ENCODE measurements at places on chromosomes 12 and 14.

GRCh38 chr12:101828463-101829196, 2.1 kb downstream of the GNPTAB start:
- no peak for DNase-seq

DNA sequence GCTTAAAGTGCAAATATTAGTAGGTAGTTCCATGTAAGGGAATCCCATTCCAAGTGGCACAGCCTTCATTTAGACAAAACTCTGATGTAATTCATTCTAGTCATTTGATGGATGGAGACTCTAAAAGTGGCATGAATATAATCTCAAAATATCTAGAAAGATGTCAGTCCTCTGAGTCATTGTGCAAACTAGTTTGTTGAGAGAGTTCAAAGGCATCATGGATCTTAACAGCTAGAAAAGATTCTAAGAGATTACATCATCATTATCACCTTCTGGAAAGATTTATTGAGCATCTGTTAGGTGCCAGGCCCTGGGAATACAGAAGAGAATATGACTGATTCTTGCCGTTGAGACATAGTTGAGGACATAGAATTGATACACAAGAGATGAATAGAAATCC, 30.7 kb downstream of the CRADD start:
- DNase-seq, result peak; percentile 73

- no peak for DNase-seq
Measured at GRCh38 chr12:103583008-103583407, 4.1 kb upstream of the STAB2 start.

DNA sequence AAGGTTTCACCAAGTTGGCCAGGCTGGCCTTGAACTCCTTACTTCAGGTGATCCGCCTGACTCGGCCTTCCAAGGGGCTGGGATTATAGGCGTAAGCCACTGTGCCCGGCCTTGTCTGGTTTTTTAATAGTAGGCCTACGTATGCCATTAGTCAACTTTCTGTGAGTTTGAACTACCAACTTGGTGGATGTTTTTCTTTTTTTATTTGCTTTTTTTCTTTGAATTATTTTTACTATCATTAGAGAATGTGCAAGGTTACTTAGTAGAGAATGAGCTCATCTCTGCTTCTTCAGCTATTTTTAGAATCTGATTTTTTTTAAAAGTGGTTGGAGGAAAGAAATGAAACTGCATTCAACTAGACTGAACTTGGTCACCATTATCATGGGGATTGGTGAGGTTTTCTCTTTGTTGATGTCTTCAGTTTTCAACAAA, 51.4 kb downstream of the HMGA2 start:
- peak; percentile 45 for DNase-seq

- DNase-seq, result no peak
Measured at GRCh38 chr12:26520109-26520508, 312.9 kb downstream of the ITPR2 start.

- DNase-seq, result no peak
Measured at GRCh38 chr14:66413901-66414300, 72.3 kb upstream of the CCDC196 start.

GRCh38 chr14:44988694-44989093, 26.7 kb downstream of the TOGARAM1 start:
- DNase-seq, result no peak

DNA sequence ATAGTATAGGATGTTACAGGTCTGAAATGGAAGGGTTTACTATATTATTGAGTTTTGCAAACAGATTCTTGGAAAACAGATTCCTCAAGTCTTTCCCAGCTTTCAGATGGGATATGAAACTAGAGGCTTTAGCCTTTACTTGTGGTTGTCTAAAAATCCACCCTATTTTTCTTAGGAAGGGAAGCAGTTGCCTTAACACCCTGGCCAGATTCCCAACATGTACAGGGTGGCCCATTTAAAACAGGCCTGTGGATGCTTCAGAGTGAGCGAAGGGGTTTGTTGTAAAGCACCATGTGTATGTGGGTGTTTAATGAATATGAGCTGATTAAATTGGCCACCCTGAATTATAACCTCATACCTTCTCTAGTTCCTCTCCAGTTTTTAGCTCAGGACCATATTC, 415.9 kb downstream of the ZFP36L1 start:
- no peak for DNase-seq

DNA sequence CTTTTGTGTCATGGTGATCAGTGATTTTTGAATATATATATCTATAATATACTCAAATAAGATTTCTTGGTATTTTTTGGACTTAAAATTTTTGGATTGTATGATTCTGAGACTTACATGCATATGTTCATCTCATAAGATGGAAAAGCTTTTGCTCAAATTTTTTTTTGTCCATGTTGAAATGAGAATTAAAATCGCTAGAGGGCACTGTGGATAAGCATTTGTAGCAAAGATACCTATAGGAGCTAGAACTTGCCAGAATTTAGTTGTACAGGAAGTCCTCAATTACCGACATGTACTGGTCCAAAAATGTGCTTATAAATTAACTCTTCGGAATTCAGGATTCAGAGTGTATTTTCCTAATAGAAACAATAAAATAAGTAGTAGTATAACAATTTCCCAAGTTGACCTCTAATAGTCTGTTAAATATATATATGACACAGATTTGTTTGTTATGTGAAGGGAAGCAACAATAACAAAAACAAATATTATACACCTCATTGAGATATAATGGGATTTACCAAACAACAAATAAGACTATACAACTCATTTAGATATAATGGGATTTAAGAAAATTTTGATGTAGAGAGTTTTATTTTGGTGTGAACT, 179.6 kb downstream of the TMEM117 start:
- DNase-seq, result peak; percentile 51
